NCI-H187 treated with DMSO at 0.1 percent for 48 hours (cell line): ENCODE measurements at places on chromosomes 7 and 10.

- DNase-seq: no peak
Measured at GRCh38 chr10:22103701-22104470, 100.4 kb upstream of the DNAJC1 start.

DNA sequence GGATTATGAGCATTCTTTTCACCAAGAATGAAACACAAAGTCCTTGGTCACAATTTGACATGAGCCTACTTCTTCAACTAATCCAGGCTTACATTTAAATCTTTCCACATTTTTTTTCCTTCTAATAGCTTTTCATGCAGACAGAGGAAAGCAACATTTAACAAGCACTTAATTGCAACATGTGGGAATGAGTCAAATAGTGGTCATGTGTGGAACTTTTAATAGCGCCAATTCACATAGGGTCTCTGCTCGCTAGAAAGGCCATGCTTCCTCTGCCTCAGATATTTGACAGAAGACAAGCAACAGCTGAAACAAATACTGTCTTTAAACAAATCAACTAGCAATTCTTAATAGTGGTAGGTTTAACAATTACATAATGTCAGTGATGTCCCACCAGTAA lies 285.9 kb upstream of the ETV1 start:
- no peak for DNase-seq

- DNase-seq: no peak
Measured at GRCh38 chr7:107701191-107701590, 40.6 kb downstream of the SLC26A4 start.

- DNase-seq: no peak
Measured at GRCh38 chr7:1920266-1920681, 250.2 kb downstream of the ELFN1 start.

- DNase-seq: no peak
Measured at GRCh38 chr7:4931943-4932342, 27.0 kb downstream of the MMD2 start.

- no peak for DNase-seq
Measured at GRCh38 chr7:276230-276835, 13.6 kb upstream of the FOXL3 start.

- no peak for DNase-seq
Measured at GRCh38 chr7:56291-56913, 136.0 kb upstream of the FAM20C start.

- DNase-seq: no peak
Measured at GRCh38 chr7:2312267-2312929, 1.8 kb downstream of the SNX8 start.

GRCh38 chr10:98886686-98887085 lies 349.0 kb downstream of the HPSE2 start:
- no peak for DNase-seq

GRCh38 chr7:10739401-10739800 lies 234.3 kb upstream of the PHF14 start:
- DNase-seq: no peak

GRCh38 chr7:128352153-128352537 lies 8.4 kb upstream of the RBM28 start:
- DNase-seq: no peak

- no peak for DNase-seq
Measured at GRCh38 chr7:154844955-154845354, 158.0 kb downstream of the PAXIP1 start.

GRCh38 chr7:155729847-155730246 lies 82.4 kb downstream of the SHH start:
- no peak for DNase-seq

DNA sequence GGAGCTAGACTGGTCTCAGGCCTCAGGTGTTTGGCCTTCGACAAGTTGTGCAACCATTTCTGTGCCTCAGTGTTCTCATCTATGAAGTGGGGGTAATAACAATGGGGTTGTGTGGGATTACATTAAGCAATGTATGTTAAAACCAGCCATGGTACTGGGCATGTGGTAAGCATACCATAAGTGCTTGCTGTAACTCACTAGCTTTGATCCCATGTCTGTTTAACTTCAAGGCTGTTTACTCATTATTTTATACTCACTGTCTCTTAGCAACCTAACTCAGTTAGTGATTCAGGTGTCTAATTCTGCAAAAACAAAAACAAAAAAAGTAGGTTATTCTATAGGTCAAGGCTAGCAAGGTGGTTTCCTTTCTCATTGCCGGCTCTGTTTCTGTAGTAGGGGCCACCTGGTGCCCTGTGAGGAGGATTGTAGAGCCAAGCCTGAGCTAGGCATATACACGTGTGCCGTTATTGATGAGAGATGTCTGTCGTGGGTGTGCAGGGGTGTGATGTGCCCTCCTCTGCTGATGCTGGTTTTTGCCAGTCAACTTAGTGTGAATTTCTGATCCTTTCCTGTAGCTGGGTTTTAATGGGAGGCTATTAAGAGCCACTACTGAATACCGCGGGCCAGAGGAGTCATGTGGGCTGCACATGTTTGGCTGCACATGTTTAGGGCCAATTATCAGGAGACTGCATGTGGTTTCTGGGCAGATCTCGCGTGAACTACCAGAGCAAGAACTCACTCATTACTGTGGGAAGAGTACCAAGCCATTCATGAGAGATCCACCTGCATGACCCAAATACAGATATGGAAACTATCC lies 56.2 kb downstream of the EEPD1 start:
- DNase-seq: no peak

GRCh38 chr7:20033621-20034400 lies 183.4 kb downstream of the MACC1 start:
- DNase-seq: no peak

DNA sequence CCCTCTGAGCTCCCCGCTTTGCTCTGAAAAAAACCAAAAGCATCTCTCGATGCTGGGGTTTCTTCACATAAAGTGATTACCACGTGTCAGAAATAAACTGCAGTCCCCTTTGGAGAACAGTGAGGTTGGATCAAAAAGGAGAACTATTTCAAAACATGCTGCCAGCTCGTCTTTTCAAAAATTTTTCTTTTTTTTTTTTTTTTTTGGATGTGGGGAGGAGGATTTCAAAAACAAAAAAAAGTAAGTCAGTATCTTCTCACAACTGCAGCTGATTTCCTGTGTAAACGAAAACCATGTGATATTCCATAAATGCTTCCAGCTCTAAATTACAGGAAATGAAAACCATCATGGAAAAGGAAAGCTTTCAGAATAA lies 155.0 kb upstream of the LYZL2 start:
- no peak for DNase-seq

GRCh38 chr10:67971311-67971710 lies 86.9 kb downstream of the SIRT1 start:
- no peak for DNase-seq

GRCh38 chr7:67453580-67454380 lies 457.1 kb downstream of the TYW1 start:
- no peak for DNase-seq

DNA sequence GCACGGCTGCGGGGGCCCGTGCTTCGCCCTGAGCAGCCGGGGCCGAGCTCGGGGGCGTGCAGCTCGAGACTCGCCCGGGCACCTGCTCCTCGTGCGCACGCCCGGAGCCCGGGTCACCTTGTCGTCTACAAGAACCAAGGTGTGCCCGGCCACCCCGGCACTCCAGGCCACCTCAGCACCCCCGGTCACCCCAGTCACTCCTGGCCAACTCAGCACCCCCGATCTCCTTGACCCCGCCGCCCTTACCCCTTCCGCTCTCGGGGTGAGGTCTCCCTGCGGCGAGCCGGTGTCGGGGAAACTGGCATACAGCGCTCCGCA lies 268 bp upstream of the IGFBP3 start:
- no peak for DNase-seq

DNA sequence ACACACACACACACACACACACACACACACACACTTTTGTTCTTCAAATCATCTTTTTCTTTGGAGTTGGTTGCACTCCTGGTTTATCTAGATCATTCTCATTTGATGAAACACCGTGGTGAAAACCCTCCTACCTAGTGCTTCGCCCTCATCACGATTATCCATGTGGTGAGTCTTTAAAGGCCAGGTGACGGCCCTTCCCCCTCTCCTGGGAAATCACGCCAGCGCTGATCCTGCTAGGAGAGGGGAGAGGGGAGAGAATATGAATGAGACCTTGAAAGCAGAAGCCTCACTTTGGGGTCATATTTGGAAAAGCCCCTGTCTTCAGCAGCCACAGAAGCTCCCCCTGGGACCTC lies 103.9 kb upstream of the LRRC4 start:
- DNase-seq: no peak

- no peak for DNase-seq
Measured at GRCh38 chr10:33248638-33249037, 85.8 kb downstream of the NRP1 start.

DNA sequence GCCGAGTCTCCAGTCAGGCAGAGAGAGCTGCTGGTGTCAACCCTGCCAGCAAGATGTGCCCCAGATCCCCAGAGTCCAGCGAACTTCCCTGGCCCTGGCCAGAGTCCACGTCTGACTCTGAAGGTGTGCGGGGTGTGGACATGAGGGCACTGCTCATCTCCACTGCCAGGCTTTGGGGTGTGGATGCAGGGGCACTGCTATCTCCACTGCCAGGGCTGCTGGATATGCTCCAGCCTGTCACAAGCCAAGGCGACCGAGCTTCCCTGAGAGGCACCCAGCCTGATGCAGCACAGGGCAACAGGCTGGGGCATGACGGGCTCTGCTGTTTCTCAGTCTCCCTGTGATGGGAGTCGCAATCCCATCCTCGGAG lies 596.8 kb downstream of the PTPRN2 start:
- no peak for DNase-seq

DNA sequence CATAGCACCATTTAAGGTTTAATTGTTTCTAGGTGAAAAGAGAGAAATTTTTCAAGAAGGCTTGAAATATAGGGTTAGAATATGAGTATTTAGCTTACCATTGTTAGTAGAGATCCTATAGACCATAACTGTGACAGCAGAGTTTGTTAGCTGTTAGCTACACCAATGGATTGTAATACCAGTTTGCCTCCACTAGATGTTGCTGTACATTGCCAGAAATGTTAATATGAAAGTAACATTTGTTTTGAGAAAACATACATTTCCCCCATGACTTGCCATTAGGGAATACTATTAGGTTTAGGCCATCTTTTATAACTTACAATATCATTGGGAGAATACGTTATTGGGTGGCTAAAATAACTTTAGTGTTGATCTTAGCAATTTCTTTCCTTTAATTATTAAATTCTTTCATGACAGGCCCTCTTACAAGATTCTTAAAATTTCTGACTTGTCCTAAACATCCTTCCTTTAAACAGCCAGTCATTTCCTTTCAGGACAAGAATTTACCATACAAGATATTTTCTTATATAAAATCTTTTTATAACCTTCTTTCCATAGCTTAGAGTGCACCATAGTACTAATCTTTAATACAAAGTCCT lies 39.5 kb downstream of the ZNF117 start:
- no peak for DNase-seq

DNA sequence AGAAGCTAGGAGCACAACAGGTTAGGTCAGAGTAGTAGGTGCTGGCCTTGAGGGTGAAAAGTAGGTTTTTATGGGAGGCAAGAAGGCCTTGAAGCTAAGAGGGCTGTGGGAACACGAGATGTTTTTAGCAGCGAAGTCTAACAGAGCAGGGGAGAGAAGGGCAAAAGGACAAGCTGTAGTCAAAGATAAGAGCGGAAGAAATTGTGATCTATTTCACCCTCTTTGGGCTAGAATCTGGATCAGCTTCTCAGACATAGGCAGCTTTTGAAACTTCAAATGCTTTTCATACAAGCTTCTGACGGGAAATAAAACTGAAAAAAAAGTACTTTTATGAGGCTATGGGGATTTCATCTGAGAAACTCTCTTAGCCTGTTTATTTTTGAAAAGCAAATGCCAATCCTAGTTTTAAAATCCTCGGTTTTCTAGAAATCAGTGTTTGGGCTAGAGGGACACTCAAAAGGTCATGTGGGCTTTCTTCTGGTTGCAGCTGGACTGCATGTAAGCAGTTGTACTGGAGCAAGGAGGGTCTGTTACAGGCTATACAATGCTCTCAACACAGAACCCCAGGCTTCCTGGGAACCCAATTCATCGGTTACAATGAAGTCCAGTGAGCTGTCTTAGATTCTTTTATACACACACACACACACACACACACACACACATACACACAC lies 83.6 kb downstream of the RNF216 start:
- DNase-seq: no peak

- peak; percentile 44 for DNase-seq
Measured at GRCh38 chr10:78973901-78974616, 94.7 kb upstream of the ZMIZ1 start.

DNA sequence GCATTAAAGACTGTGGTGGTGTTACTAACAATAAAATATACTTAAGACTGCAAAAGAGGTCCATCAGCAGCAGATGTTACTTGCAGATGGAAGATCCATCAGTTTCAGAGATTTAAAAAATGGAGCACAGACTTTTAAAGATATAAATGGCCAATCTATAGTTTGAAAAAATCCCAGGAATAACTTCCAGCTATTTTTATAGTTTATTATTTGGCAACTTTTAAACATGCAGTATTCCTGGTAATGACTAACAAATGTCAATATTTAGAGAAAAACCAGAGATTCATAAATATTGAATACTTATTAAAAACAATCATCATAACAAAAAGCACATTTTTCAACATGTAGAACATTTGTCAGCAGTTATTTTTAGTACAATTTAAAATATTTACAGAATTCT lies 30.7 kb downstream of the RTKN2 start:
- no peak for DNase-seq

- DNase-seq: no peak
Measured at GRCh38 chr7:155647734-155648133, 3.3 kb downstream of the RBM33 start.

DNA sequence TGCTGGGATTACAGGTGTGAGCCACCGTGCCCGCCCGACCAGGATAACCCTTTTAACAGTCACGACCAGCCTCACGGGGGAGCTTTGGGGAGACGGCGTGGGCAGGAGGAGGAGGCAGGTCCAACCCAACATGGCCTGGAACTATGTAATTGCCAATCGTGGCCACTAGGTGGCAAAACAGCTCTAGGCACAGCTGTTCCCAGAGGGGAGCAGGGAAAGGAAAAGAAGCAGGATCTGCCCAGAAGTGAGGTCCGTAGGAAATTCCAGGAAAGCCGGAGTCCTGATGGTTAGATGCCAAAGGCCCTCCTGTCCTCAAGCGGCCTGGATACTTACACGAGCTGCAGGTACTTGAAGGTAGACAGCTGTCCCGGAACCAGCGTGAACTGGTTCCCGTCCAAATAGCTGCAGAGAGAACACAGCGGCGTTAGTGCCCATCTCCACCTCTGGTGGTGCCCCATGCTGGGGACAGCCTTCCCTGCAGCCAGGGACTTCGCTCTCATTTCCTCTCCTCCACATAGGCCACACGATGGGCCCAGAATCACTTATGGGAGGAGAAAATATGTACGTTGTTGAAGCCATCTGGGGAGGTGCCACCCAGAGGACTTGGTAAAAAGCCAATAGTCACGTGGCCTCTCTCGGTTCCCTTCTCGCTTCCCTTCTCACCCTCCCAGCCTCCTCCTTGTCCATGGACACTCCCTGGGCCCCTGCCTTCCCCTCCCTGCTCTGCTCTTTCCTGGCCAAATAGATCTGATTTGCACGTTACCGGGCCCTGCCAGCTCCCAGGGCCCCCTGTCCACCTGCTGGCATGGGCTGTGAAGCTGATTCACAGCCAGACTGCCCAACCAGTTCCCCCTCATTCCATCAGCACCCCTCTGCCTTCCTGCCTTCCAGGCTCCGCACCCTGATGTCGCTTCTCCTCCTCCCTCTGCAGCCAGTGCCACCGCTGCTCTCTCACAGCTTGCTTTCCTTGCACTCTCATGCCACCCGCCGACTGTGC lies 148.1 kb downstream of the SLIT1 start:
- peak; percentile 0 for DNase-seq
